Bone marrow (tissue), 2 donors: ENCODE measurements at places on chromosomes 3 and 15.

DNA sequence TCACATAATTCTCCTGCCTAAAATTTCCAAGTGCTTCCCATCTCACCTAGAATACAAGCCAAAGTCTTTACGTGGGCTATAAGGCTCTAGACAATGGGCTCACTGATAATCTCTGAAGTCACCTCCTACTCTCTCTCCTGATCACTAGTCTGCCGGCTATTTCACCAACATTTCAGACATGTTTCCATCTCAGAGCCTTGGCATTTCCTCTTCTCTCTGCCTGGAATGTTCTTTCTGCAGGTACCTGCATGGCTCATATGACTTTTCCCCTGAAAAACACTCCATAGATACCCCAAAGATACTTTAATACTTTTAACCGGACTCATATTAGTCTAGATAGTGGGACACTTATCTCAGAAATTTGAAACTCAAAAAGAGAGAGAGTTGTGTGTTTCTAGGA is 32.7 kb downstream of the CD200 start:
- DNase-seq: no peak

- DNase-seq: no peak
These were observed 46.4 kb downstream of the KLF15 start for GRCh38 chr3:126310816-126311215.

DNA sequence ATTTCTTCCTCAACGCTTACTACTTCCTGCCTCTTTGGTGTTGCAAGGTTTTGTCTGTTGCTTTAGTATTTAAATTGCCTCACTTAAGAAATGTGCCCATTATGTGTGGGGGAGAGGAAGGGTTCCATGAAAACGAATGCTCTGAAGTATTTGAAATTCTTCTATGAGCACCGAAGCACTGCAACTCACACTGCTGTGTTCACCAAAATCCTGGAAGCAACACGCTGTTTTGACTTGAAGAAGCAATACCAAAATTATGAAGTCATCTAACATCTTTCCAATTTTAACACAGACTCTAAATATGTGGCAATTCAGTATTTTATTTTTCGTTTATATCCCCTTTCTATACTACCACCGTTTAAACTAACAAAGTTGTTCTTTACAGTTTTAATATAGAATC is 101.5 kb downstream of the RBMS3 start:
- DNase-seq: no peak

- DNase-seq: no peak
These were observed 75.3 kb upstream of the PRR20G start for GRCh38 chr3:127363171-127363570.
